ENCODE measurements at places on chromosomes 7 and 10.

- no peak for DNase-seq
Measured at GRCh38 chr7:124013306-124013705, 19.6 kb downstream of the TMEM229A start.

- DNase-seq, result no peak
Measured at GRCh38 chr7:25310896-25311295, 82.6 kb upstream of the NPVF start.

DNA sequence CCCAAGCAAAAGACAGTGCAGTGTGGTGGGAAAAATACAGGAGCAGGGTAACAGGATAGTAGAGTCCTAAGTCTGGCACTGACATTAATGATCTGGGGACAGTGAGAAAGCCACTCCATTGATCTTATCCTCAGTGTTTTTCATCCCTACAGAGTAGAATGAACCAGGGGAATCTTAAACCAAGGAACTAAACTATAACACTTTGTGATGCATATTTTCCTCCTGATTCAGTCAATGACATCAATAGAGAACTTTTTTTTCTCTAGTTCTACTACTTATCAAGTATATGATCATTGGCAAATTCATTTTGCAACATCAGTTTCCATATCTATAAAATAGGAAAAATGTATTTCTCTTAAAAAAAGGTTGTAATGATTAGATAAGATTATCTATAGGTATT lies 151.1 kb downstream of the TMEM26 start:
- DNase-seq, result no peak

- DNase-seq, result no peak
Measured at GRCh38 chr10:18238870-18239485, 98.8 kb downstream of the CACNB2 start.

- DNase-seq, result no peak
Measured at GRCh38 chr7:38410056-38410455, 136.6 kb upstream of the TARP start.

GRCh38 chr10:28354511-28354910 lies 51.6 kb upstream of the MPP7 start:
- no peak for DNase-seq

DNA sequence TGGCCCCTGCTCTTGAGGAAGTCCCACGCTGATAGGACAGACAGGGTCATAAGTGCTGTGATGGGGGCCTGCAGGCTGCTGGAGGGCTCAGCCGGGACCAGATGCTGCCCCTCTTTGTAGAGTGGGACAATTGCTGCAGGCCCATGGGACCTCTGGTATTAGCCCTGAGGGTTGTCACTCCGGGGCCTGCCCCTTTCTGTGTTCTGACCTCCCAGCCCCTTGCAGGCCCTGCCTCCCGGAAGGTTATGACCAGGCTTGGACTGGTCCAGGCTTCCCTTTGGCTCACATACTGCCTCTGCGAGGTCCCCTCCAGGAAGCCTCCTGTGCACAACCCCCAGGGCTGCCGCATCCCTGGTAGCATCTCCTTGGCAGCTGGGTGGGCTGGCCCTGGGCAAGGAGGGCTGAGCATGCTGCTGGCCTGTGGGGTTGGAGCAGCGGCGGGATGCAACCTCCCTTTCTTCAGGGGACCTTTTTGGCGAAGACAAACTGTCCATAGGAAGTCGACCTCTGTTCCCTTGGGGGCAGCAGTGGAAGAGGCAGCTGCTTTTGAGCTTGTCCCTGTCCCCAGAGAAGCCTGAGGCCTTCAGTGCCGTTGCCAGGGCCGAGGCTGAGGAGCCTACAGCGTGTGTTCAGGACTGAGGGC lies 8.8 kb downstream of the LIMK1 start:
- no peak for DNase-seq

DNA sequence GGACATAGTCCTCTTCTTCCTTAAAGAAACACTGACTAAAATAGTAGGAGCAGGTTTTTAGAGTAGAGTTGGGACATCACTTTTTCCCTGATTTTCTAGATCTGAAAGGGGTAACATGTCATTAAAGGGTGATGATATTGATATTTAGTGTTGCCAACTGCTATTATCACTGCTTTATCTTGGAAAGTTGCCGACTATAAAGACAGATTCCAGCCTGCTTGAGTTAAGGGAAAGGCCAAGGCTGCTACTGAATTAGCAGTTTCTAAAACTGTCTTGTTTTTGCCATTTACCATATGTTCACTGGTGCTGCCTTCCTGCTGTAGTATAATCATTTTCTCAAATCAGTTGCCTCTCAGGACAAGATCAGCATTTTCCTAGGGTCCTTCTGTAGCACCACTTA lies 29.7 kb downstream of the AP3M1 start:
- DNase-seq, result no peak

DNA sequence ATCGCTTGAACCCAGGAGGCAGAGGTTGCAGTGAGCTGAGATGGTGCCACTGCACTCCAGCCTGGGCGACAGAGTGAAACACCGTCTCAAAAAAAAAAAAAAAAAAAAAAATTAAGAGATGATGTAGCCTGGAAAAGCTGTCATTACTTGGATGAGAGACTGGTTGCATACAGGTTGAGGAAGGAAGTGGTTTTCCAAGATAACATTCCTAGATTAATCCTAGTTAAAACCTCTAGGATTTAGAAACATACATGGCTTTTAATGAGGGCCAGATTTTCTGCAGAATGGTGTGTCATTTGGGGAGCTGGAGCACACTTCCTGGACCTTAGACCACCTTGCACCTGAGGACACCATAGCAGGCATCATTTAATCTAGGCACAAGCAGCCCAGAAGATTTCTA lies 17.8 kb downstream of the VWA2 start:
- DNase-seq, result no peak

DNA sequence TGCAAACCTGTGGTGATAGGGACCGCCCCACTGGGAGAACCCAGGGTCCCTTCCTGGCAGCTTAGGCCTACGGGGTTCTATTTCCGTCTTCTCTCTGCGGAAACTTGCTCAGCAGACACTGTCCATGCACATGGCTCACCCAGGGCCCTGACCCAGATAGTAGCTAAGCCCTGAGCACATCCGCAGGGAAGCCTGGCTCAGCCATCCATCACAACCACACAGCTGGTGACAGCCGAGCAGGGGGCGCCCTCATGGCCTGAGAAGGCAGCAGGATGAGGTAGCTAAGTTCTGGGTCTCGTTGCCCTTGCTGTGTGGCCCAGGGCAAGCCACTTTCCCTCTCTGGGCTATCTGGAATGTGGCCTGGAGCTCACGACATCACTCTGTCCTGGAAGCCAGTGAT lies 23.3 kb downstream of the NPTX2 start:
- no peak for DNase-seq

GRCh38 chr7:32539919-32540531 lies 44.7 kb downstream of the AVL9 start:
- no peak for DNase-seq

DNA sequence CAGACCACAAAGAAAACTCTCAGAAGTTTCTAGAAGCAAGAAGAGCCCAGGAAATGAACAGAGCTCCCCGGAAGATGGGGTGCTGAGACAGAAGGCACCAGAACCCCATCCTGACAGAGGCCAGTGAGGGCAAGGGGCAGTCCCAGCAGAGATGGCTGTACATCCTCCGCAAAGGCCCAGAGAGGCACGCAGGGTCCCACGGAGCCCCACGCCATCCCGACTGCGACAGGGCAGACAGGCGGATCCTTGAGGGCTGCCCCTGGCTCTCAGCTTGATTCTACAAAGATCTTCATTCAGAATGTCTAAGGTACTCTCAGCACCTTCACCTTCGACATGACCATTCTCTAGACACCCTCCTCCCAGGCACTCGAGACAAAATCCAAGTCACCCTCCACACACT lies 107.9 kb upstream of the DDC start:
- DNase-seq, result no peak

GRCh38 chr10:71920540-71921323 lies 43.5 kb upstream of the CHST3 start:
- DNase-seq, result no peak

DNA sequence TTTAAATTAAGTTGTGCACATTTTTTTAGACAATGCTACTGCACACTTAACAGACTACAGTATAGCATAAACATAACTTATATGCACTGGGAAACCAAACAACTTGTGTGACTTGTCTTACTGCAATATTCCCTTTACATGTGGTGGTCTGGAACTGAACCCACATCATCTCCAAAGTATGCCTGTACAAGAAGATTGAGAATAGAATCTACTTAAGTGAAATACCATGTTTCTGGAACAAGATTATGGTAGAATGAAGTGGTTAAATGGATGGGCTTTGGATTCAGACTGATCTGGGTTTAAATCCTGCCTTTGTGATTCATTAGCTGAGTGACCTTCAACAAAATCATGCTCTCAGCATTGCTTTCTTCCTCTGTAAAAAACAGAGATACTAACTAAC lies 30.7 kb downstream of the CUL2 start:
- DNase-seq, result no peak

DNA sequence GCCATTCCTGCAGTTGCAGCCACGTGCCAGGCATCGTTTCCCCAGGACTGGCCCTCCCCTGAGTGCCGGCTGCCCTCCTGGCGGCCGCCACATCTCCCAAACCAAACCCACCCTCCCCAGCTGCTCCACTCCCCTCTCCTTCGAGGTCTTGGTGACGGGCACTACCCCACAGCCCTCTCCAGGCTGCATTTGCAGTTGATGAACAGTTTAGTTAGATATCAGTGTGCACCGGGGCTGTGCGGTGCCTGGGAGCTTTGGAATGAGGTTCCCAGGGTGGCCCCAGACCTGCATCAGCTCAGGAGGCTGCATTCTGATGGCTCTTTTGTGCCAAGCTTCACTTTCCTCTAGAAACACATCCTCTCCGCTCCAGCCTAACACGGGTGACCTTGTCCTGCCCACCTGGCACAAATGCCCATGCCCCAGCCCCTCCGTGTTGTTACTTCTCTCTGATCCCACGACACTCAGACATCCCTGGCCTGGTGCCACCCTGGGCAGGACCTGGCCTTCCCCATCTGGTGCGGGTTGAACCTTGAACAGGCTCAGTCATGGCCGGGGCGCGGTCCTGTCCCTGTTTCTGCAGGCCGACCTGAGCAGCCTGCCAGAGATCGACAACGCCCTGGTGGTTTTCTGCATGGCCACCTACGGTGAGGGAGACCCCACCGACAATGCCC lies 14.5 kb downstream of the TMEM120A start:
- DNase-seq, result no peak

GRCh38 chr10:88408096-88408495 lies 175.0 kb downstream of the RNLS start:
- DNase-seq, result no peak

- no peak for DNase-seq
Measured at GRCh38 chr7:102018876-102019275, 201.4 kb downstream of the CUX1 start.

DNA sequence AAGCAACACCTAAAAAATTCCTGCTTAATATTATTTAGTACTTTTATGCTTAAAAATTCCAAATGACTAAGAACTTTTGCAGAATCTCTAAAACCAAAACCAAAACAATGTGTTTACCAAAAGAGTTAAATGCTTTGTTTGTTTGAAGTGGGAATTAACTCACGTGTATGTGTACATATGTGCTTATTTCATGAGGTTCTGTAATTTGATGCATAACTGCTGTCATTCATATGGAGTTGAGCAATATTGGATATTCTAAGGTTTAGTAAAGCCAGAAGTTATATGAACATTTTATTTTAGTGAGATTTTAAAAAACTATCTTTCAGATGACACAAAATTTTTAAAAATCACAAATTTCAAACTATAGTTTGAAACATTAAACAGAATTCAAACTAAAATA lies 157.1 kb downstream of the PIP4K2A start:
- no peak for DNase-seq

DNA sequence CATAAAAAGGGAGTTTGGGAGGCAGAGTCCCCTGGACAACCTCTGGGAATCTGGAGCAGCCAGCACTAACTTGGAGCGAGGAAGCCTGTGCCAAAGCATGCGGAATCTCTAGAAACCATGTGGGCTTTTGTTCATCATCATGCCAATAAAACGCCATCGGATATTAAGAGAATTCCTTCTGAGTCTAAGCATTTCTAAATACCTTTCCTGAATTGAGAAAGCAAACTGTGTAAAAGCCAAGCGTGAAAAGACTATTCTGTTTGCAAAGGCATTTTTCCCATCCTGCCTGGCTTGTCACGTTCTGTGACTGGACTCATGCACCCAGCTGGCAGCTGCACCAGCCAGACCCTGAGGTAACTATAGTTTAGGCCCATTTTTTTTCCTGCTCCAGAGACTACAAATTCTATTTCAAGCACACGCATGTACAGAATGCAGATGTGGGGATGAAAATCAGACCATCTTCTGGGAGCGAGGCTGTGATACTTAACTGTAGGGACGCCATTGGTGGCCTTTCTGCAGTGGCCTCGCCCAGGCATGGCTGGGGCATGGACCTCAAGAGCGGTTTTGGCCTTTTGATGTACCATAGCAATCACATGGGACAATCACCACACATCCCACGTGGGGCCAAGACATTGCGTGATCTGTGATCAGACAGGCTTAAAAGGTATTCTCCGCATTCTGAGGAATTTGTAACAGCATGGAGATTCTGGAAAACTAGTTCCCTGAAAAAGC lies 218.9 kb downstream of the KIAA1217 start:
- no peak for DNase-seq

- no peak for DNase-seq
Measured at GRCh38 chr7:116588225-116588624, 63.4 kb downstream of the CAV1 start.
